ENCODE measurements at places on chromosomes 12 and 14. TPM values are rescaled to one million over a fixed set of nuclear protein-coding genes. Genes with fewer than 3 reads are reported as not detected.

DNA sequence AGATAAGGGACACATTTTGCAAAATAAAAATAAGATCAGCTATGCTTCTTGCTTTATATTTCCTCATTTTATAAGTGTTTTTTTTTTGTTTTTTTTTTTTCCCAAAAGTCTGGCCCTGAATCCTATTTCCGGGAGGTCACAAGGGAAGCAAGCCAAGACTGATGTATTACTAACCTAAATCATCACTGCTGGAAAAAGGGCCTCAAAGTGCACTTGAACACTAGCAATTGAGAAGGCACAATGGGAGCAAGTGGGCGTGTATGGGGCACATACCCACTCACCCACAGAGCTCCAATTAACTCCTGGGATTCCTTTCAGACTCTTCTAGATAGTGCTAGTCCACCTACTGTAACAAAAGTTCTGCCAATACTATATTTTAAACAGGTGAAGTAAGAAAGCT is 58.8 kb downstream of the STON2 start:
- DNase-seq: no peak

- DNase-seq: no peak
Measured at GRCh38 chr12:104579718-104580495, 123.2 kb downstream of the CHST11 start.

DNA sequence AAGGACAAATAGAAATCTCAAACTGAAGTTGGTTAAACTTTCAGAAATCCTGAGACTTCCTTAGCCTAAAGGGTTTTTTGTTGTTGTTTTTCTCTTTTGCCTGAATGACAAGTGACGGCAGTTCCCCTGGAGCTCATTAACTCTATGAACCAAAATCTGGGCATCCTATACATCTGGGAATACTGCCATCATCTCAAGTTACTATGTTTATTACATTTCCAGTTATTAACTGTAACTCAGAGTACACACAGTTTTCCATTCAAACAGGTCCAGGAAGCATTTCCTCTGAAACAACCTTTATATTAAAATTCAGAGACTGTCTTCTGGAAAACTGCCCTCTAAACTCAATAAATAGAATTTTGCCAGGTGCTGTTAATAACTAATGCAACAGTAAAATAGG is 55.6 kb upstream of the CDKL1 start:
- DNase-seq: no peak

- DNase-seq: no peak
Measured at GRCh38 chr12:100904270-100904669, 109.7 kb downstream of the ANO4 start.

DNA sequence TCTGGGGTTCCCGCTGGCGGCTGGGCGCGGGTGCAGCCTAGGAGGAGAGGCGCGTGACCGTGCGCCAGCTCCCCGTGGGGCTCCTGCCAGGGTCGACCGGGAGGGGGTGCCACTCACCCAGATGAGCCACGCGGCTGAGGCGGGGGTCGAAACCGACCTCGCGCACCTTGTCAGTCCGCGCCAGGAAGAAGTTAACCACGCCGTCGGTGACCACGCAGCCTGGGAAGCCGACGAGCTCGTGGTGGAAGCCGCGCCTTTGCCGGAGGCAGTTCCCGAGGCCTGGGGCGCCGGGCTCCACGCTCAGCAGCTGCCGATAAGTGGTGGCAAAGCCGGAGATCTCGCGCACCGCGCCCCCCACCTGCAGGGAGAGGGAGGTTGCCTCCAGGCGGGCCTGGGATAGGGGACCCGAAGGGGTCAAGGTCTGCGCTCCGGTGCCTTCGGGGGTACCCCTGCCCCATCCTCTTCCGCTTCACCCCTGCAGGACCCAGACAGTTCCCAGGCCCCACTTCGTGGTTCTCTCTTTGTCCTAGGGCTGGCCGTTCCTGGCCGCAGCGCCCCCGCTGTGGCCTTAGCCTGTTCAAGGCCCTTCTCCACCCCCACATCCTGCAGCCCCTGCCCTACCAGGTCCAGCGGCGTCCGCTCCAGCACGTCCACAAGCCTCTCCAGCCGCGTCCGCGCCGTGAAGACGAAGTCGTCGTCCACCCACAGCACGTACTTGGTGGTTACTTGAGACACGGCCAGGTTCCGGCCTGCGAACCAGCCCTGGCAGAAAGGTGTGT is 5.3 kb downstream of the B4GALNT1 start:
- no peak for DNase-seq

- no peak for DNase-seq
Measured at GRCh38 chr14:59090572-59090971, 97.9 kb upstream of the DAAM1 start.

Gene TC2N
- total RNA-seq: 36.0 TPM

Gene MMP19
- total RNA-seq: 20.7 TPM

Gene KLRK1
- total RNA-seq: 4.9 TPM

Gene VASH1
- 7.5 TPM for total RNA-seq

Gene FBXO21
- total RNA-seq: 37.2 TPM

DNA sequence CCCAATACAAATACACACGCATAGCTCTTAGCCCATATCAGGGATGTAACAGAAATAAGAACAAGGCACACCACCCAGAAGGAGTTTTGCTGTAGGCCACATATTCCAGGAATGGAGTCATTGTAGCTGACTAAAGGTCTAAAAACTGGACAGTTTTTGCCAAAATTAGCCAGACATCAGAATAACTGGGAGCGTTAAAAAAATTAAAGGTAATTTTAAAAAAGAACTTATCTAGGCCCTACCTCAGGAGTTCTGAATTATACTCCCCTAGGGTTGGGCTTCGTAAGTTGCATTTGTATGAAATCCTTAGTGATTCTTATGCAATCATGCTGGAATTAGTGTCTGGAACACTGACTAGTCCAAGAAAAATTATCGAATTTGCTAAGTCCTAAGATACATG is 987.7 kb downstream of the GALC start:
- no peak for DNase-seq

- DNase-seq: no peak
Measured at GRCh38 chr14:67285876-67286452, 44.7 kb downstream of the PALS1 start.

Gene RASSF8
- 26.6 TPM for total RNA-seq

DNA sequence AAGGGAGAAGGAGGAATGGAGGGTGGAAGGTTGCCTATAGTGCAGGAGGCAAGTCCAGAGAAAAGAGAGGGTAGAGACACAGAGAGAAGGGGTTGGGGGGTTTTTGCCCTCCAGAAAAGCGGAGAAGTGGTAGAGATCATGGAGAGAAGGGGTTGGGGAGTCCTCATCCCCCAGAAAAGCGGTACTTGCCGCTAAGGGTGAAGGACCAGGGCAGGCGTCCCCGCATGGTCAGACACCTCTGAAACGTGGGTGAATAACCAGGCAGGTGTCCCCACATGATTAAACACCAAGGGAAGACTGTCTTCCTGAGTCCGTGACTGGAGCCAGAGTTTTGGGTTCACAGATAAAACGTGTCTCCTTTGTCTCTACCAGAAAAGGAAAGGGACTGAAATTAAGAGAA is 439.0 kb downstream of the SOX5 start:
- DNase-seq: no peak

Gene ATG101
- total RNA-seq: 54.5 TPM

Gene TMED10
- total RNA-seq: 245 TPM

GRCh38 chr14:30270200-30271161 is 288.5 kb upstream of the G2E3 start:
- DNase-seq: peak; percentile 78

Gene AJUBA
- not detected for total RNA-seq

GRCh38 chr14:90276646-90277367 is 20.5 kb downstream of the PSMC1 start:
- no peak for DNase-seq

DNA sequence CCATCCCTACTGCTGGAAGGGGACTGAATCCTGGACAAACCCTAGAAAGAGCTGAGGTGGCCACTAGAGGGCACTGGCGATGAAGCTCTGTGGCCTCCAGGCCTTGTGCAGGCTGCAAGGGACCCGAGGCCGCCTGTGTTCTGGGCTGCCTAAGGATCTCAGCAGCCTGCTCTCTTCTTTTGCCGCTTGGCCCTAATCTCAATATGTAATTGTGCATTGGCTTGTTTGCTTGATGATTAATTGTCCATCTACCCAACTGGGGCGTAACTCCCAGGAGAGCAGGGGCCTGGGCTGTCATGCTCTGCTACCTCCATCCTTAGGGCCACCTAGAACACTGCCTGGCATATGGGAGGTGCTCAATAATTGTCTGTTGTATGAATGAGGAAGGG is 73.8 kb downstream of the SYNE3 start:
- peak; percentile 87 for DNase-seq

Gene PDE3A
- total RNA-seq: 123 TPM

GRCh38 chr14:76486251-76486743 is 110.4 kb downstream of the ESRRB start:
- DNase-seq: no peak

GRCh38 chr12:96404696-96405095 is 4.5 kb upstream of the CDK17 start:
- no peak for DNase-seq

DNA sequence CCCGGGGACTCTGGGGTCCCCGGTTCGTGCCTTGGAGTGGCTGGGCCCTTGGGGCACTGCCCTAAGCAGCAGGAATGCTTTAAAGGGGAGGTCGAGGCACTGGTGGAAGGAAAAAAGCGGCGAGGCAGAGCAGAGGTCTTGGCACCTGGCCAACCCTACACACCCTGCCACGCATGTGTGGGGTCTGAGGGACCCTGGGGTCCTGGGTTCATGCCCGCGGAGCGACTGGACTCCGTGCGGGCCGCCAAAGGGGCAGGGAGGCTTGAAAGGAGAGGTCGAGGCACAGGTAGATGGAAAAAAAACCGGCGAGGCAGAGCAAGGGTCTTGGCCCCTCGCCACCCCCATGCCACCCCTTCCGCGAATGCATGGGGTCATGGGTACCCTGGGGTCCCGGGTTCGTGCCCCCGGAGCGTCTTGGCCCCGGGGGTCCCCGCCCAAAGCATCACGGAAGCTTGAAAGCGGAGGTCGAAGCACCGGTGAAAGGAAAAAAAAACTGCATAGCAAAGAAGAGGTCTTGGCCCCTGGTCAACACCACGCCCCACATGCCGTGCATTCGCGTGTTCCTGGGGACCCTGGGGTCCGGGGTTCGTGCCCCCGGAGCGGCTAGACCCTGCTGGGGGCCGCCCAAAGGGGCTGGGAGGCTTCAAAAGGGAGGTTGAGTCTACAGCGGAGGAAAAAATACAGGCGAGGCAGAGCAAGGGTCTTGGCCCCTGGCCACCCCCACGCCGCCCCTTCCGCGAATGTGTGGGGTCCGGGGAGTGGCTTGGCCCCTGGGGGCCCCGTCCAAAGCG is 312.9 kb downstream of the ALG10 start:
- DNase-seq: no peak

Gene AKAP5
- 1.00 TPM for total RNA-seq

Gene USP5
- 34.8 TPM for total RNA-seq

Gene SLCO1B3
- not detected for total RNA-seq

DNA sequence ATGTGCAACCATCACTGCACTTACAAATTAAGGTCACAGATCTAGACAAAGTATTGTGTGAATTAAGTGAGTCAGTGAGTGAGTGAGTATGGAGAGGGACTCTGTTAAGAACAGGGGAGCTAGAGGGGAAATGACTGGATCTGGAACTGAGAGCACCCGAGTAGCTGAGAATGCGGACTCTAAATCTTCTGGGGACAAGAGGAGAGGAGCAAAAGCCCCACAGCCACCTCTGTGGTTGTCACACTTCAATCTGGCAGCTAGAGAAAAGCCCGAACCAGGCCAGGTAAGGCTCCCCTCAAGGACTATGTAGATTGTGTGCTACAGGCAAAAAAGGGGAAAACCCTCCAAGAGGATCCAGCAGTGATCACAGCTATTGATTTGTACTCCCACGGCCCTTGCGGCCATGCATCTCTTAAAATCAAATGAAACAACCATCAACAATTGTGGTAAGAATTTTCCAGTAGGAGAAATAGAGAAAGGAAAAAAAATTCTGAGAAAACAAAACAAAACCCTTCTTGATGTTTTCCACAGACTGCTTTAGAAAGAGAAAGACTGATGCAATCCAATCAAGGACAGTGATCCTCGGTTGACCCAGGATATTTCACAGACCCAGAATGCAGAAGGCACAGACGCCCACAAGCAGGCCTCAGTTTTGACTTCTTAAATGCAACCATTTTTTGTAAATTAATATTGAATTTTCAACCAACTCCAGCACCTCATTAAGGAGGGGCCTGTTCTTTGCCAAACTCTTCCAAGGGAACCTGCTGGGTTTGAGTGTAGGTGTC is 109.6 kb downstream of the SLC38A6 start:
- no peak for DNase-seq

Gene EIF2S3B
- total RNA-seq: not detected

Gene PELI2
- 29.9 TPM for total RNA-seq

- DNase-seq: no peak
Measured at GRCh38 chr14:81062816-81063215, 107.4 kb downstream of the TSHR start.

- DNase-seq: no peak
Measured at GRCh38 chr14:74697543-74697942, 15.3 kb downstream of the AREL1 start.

- no peak for DNase-seq
Measured at GRCh38 chr14:68774771-68775613, 17.9 kb downstream of the ZFP36L1 start.

Measured in transverse colon (tissue), 4 donors.